Pulmonary artery endothelial cell (primary cell): ENCODE measurements at places on chromosomes 4 and X.

DNA sequence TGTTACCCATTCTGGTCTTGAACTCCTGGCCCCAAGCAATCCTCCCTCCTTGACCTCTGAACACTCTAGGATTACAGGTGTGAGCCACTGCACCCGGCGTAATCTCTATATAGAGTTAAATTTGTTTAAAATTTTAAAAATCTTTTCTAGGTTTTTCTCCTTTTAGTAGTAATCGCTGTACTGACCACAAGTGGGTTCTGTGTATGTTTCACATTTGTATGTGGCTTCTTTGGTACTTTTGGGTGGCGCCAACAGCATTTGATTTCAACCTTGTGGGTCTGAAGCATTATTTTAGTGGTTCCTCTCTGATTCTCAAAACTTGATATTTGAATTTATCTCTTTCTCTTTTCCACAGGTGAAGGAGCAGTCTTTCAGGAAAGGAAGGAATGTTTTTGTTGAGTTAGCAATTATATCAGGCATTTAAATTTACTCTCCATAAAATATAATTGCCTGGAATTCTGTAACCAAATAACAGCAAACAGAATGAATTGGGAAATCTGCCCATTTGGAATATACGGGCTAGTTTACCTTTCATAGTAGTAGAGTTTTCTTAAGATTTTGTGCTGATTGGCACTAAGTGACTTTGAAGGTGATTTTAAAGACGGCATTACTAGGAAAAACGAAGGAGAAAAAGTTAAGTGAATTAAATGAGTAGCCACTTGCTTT lies 29.5 kb downstream of the ARHGAP10 start:
- DNase-seq = no peak

DNA sequence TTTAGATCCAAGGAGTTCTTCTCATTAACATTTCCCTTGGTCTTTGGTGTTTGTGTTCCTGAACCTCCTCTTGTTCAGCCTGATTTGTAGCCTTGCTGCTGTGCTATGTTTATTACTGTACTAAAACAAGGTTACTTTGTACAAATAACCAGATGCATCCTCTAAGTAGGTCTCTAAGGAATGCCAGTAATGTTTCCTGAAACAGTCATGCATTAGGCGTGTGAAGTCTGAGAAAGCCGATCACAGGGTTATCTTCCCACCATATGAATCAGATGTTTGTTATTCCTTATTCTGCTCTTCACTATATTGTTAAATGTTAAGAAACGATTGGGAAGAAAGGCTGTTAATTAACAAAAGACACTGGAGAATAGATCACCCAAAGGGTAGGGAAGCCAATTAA lies 66.9 kb downstream of the GALNTL6 start:
- DNase-seq = no peak

- no peak for DNase-seq
Measured at GRCh38 chr4:172142281-172142741, 329.1 kb downstream of the GALNTL6 start.

DNA sequence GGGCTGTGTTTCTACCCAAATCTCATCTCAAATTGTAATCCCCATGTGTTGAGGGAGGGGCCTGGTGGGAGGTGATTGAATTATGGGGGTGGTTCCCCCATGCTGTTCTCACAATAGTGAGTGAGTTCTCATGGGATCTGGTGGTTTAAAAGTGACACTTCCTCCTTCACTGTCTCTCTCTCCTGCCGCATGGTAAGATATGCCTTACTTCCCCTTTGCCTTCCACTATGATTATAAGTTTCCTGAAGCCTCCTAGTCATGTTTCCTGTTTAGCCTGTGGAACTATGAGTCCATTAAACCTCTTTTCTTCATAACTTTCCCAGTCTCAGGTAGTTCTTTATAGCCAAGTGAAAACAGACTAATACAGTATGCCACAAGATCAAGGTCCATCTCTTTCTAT lies 70.0 kb upstream of the MSX1 start:
- no peak for DNase-seq

DNA sequence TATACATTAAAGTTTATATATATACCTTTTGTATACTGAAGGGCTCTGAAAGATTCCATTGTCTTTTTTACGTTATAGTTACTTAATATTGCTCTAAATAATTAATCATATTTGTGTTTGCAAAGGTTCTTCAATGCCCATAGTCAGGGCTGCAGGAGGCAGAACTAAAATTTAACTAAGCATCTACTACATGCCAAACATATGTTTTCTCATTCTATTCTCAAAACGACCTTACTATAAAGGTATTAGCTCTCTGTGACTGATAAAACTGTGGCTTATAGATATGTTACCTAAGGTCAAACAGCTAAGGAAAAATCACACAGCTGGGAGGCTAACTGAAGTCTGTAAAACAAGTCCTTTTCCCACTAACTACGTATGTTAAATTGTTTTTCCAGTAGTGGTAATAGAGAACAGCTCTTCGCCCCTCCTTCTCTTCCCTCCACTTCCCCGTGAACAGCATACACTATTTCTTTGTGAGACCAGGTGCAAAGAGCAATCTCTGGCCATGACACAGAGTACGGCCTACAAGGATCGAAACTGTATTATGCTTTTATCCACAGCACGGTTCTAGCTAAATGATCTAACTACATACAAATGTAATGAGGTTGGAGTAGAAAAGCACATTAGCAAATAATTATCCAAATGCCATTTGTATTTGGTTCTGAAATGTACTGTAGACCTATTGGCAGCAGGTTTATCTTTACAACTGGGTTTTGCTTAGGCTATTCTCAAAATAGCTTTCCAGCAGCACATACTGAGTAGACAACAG lies 1.7 kb downstream of the CNOT6L start:
- DNase-seq = no peak

GRCh38 chr4:89048906-89049601 lies 7.9 kb downstream of the FAM13A start:
- no peak for DNase-seq

GRCh38 chr4:183337349-183337748 lies 15.1 kb upstream of the CLDN24 start:
- DNase-seq = no peak

DNA sequence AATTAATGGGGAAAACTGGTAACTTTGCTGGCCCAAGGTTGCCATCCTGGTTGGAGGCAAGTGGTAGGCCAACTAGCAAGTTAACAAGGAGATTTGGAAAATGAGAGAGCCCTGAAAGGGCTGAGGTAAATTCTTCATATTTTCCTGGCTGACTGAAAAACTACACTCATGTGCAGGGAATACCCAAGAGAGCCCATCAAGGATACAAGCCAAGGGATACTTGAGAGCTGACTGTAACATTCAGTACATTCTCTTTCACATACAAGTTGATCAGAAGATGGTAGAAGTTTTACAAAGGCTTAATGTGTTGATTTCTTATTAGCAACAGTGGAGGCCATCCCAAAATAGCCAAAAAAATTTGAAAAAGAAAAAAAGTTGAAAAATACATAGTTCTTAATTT lies 33.3 kb downstream of the IL2 start:
- DNase-seq = no peak

DNA sequence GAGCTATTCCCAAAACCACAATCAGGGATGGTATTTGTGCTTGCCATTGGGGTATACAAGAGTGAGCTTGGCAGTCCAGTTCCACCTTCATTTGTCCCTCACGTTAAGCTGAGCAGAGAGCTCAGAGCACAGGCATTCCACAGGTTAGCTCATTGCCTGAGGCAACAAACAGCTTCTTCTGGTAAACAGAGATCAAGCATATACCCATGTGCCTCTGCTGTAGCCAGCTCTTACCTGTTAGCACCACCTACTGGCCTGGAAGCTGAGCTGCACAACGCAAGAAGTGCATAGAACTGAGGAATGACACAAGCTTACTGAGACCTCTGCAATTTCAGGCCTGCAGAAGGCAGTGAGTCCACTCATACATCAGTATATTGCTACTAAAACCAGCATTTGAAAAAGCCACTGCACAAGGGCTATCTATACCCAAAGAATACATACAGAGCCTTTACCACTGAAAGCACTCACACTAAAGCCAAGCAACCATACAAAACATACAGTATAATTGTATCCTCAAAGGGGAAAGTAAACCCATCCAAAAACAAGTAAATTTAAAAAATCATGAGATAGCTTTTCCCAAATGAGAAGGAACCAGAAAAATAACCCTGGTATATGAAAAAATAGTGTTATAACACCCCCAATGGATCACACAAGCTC lies 258.3 kb upstream of the GABRA2 start:
- no peak for DNase-seq
